Smooth muscle cell of the brain vasculature (primary cell): ENCODE measurements at places on chromosomes 3 and 15.

- DNase-seq, result no peak
These were observed 119.0 kb upstream of the DLG1 start for GRCh38 chr3:197417441-197417840.

GRCh38 chr15:53841651-53842050, 82.2 kb upstream of the WDR72 start:
- DNase-seq, result no peak

DNA sequence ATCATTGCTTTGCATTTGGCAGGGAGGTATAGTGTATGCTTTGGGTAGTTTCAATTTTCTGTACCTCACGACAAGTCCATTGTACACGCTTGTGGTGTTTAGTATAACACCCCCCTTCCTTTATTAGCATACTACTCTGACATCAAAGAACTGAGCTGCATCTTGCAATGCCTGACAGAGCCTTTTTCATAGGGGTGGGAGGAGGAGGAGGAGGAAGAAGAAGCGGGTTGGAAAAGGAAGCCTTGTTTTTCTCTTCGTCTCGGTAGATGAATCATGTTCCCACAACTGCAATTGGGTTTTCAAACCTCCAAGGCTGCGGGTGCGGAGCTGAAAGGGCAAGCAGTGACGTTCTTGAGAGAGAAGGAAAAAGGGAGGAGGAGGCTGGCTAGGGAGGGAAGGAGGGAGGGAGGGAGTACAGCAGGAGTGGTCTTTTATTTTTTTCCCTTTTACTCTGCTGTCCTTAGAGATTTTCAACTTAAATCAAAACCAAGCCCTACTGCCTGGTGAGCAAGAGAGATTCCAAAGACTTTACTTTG, 175.7 kb downstream of the KLHL25 start:
- DNase-seq, result peak; percentile 94

- no peak for DNase-seq
These were observed 399.6 kb upstream of the TBL1XR1 start for GRCh38 chr3:177596816-177597271.

GRCh38 chr15:89991312-89991711, 9.8 kb upstream of the ZNF710 start:
- no peak for DNase-seq

DNA sequence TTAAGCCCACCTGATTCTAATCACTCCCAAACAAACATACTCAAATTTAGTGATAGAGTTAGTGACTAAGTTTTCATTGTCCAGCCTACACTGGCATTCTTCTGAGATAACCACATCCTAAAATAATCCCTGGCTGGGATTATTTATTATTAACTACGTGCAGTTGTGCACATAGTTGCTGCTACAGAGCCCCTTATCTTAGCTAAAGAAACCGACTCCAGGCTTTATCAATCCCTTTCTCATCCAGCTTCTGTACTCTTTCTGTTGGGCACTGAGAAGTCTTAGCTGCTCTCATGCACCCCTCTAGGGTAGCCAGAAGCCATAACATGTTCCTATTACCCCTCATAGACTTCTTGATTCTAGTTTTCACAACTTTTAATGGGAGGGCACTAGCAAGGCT, 208.7 kb downstream of the MBNL1 start:
- no peak for DNase-seq

- no peak for DNase-seq
These were observed 199.2 kb downstream of the OTOL1 start for GRCh38 chr3:161695811-161696210.
